Uterus (tissue), 4 donors: ENCODE measurements at places on chromosomes 3 and 15. TPM values are rescaled to one million over a fixed set of nuclear protein-coding genes. Genes with fewer than 3 reads are reported as not detected.

DNA sequence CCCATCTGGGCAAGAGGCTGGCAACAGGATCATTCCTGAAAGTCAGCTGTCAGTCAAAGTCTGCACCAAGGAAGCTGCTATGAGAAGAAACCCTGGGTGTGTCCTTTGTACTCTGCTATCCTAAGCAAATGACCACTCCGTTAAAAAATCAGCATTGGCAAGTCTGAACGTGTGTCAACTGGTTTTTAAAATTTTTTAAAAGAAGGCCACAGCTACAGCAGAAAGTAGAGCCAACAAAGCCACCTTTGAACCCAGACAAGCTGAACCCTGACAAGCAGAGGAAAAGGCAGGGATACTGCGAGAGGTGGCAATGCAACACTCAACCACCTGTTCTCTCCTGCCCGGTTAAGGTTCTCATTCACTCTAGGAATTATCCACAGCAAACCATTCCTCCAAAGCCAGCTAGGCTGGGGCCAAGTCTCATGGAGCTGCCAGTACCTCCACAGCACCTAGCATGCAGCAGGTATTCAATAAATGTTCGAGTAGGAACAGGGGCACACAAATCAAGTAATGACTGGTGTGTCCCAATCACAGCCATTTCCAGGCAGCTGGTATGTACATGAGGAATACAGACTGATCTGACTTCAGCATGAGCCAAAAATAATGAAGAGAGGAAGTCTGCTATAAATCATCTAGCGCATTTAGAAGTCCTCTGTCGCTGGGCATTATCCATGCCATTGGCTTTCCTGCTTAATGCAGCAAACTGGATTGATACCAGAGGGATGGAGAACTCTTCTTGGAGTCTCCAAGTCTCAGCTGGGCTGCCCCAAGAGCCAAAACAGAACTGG is 76.0 kb downstream of the ADCY5 start:
- no peaks in the 10 kb centered on the region for H3K27me3 ChIP-seq
- H3K4me3 ChIP-seq, result no peak overlapping the region
- H3K27ac ChIP-seq, result no peak overlapping the region

TARS3 gene
- total RNA-seq, result 24.8 TPM

DNA sequence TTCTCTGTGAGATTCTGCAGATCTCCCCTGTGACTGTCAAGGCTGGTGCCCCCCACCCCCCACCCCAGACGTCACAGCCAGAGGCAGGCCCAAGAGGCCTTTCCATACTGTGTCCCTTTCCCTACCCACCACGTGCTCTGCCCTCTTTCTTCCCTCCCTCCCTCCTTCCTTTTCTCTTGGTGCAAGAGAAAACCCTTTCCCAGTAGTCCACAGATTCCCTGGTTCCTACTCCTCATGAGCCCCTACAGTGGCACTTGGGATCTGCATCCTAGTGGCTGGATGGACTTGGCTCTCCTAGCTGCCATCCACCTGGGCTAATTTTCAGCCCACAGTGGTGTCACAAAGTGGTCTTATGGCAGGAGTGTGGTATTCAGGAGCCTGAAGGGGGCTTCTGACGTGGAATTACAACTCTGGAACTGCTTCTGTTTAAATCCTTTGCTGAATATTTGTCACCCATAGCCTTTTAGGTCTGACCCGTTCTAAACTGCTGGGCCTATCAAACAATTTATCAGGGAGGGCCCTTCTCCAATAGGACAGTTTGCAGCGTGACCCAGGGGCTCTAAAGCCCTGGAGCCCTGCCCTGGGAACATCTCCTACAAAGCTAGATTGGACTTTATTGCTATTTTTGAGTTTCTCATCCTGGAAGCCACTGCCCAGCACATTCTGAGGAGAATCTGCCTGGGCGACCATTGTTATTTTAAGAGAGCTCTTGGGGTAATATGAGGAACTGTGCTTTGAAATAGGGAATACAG is 35.3 kb downstream of the KLF13 start:
- no peak overlapping the region for H3K4me3 ChIP-seq
- H3K27ac ChIP-seq, result peak overlapping the region; percentile 52
- no peaks in the 10 kb centered on the region for H3K36me3 ChIP-seq
- DNase-seq, result no peak
- no peaks in the 10 kb centered on the region for H3K4me1 ChIP-seq

- peak overlapping the region; percentile 71 for H3K4me3 ChIP-seq
- no peaks in the 10 kb centered on the region for H3K27me3 ChIP-seq
- H3K4me1 ChIP-seq, result no peaks in the 10 kb centered on the region
- H3K36me3 ChIP-seq, result no peaks in the 10 kb centered on the region
Measured at GRCh38 chr3:50612234-50612882, 784 bp upstream of the CISH start.

GRCh38 chr3:52771334-52771681 is 568 bp upstream of the NEK4 start:
- H3K36me3 ChIP-seq, result no peaks in the 10 kb centered on the region
- H3K27ac ChIP-seq, result peak overlapping the region; percentile 77
- no peak for DNase-seq
- peak overlapping the region; percentile 88 for H3K4me3 ChIP-seq

GRCh38 chr3:157444797-157445184 is 8.1 kb downstream of the PTX3 start:
- H3K36me3 ChIP-seq, result no peaks in the 10 kb centered on the region
- DNase-seq, result no peak
- no peaks in the 10 kb centered on the region for H3K4me1 ChIP-seq
- H3K27ac ChIP-seq, result no peak overlapping the region
- H3K27me3 ChIP-seq, result no peaks in the 10 kb centered on the region
- no peak overlapping the region for H3K4me3 ChIP-seq
